Activated CD4-positive, alpha-beta T cell treated with anti-CD3 and anti-CD28 coated beads, Interleukin-2, amount 50 U/mL, for 24 hours (primary cell): ENCODE measurements at places on chromosomes 11 and 22.

GRCh38 chr11:109697140-109697843 is 275.3 kb downstream of the C11orf87 start:
- no peak for DNase-seq

- no peak for DNase-seq
Observed at GRCh38 chr22:43867839-43868635, 5.7 kb upstream of the SULT4A1 start.

GRCh38 chr22:32836280-32837123 is 35.0 kb downstream of the TIMP3 start:
- DNase-seq, result no peak

DNA sequence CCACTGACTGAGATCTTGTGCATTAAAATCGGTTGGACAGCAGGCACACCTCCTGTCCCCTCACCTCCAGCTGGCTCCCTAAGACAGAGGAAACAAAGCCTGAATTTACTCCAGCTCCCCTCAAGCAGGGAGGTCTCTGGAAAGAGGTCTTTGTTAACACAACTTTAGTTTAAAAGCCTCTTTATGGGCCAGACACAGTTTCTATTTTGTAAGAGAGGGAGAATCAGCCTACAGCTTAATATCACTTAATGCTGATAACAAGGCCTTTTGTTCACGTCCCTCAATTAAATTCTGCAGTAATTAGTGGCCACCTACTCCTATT is 36.3 kb downstream of the PLEKHA7 start:
- no peak for DNase-seq

- DNase-seq, result no peak
Observed at GRCh38 chr11:72720047-72720446, 32.2 kb downstream of the ARAP1 start.

DNA sequence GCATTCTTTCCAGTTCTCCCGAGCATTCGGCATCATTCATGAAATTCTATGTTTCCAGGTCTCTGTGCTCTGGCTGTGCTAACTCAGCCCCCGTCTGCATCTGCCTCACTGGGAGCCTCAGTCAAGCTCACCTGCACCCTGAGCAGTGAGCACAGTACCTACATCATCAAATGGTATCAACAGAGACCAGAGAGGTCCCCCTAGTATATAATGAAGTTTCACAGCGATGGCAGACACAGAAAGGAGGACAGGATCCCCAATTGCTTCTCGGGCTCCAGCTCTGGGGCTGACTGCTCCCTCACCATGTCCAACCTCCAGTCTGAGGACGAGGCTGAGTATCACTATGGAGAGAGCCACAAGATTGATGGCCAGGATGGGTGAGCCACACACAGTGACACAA is 52.8 kb upstream of the IGLL5 start:
- DNase-seq, result no peak

DNA sequence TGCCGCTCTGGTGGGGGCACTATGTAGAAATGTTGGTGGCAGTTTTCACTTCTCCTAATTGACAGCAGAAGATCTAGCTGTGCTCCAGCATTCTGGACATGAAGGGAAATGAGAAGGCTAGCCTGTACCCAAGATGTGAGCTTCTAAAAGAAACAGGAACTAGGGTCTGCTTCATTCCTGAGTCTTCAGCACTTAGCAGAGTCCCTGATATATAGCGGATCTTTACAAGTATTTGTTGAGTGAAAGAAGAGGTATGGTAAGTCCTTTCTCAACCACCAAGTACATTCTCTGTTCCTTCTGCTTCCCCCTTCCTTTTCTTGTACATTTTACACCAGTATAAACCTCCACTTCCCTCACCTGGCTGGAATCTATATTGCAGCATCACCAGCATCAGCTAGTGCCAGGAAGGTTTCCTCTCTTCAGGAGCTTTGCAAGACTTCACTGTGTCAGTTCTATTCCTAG is 408.3 kb upstream of the CADM1 start:
- DNase-seq, result no peak

DNA sequence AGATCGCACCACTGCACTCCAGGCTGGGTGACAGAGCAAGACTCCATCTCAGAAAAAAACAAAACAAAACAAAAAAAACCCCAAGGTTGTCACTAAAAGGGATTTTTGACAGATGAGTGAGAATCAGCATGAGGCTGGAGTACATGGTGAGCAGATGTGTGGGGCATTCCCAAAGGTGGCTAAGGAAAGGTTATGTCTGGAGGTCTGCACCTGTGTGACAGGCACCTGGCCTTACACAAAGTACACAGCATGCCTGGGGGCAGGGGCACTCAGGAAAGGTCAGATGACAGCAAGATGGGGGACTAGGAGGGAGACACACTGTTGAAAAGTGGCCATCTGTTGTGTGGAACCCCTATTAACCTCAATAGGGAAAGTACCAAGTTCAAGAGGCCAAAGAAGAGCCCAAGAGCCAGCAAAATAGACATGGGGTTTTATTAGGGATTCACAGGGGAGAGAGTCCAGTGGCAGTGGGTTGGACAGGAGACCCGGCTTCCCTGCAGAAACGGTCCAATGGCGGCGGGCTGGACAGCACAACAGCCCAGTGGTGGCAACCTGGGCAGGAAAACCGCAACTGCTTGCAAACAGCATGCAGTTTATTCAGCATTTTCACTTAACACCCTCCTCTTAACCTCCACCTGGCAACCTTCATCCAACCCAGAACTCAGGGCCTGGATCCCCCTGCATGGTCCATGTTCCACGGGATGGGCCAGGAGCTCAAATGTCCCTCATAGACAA is 101.1 kb downstream of the MICAL2 start:
- no peak for DNase-seq

GRCh38 chr22:49582181-49582580 is 245.5 kb downstream of the BRD1 start:
- no peak for DNase-seq

GRCh38 chr11:14577835-14578529 is 57.8 kb upstream of the PSMA1 start:
- no peak for DNase-seq
